CD4-positive, alpha-beta T cell treated with Interleukin-15 for 4 hours (primary cell): ENCODE measurements at places on chromosomes 16 and 17.

GRCh38 chr16:64090327-64090726, 1031.5 kb downstream of the CDH11 start:
- no peak for DNase-seq

DNA sequence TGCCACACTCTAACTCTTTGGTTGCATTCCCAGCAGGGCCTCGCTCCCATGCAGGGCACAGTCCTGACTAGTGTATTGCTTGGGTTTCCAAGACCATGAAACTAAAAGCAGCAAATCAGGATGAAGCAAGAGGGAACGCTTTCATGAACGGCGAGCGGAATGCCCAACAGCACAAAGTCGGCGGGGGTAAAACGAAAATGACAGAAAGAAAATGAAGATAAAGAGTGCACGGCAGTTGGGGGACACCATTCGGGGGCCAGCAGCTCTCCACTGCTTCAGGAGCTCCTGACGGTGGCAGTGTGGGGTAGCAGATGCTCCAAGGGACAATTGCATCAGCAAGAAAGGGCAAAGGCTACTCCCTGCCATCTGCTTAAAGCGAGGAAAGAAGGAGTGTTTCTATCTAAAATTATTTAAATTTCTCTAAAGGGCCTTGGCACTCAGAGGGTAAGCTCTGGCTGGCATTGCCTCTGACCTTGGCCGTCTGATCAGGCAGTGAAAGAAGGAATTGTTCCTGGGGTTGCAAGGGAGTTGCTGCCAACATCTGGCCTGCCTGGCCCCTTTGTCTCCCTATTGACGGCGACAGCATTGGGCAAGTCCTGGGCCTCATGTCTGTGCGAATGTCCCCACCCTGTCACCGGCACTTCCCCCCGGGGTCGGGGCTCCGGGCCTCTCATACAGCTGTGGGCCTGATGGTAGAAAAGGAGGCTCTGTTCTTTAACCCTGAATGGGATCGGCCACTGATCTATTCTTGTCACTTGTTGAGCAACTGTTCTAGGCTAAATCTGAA, 138.2 kb downstream of the CMIP start:
- no peak for DNase-seq

GRCh38 chr16:50414152-50414551, 45.4 kb upstream of the BRD7 start:
- DNase-seq: no peak

GRCh38 chr17:27530764-27531391, 74.6 kb downstream of the KSR1 start:
- no peak for DNase-seq

DNA sequence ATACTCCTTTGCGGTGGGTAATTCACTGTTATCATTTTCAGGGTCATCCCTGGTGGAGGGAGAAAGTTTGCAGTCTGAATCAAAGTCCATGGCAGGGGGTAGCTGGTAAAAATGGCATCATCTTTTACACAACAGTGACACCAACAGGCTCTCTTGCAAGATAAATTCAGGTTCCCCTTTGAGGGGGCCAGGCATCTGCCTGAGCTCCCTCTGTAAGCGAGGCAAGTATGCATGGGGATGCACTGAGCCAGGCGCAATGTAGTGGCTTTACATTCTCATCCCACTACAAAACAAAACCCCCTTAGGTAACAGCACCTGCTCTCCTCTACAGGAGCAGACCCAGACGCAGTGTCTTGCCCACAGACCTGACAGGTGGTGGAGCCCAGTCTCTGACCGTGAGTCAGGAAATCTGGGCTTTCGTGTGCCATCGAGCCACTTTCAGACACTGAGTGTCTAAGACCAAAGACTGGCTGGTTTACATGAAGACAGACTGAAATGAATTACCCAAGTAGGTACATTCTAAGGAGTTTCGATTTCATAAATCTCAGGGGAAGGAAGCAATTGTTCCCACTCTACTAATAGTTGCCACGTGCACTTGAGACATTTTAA, 17.7 kb downstream of the LITAFD start:
- DNase-seq: no peak

- DNase-seq: no peak
Measured at GRCh38 chr16:50576403-50577113, 28.4 kb downstream of the NKD1 start.
